SJSA1 (cell line): ENCODE measurements at places on chromosomes 2 and 18. TPM values are rescaled to one million over a fixed set of nuclear protein-coding genes. Genes with fewer than 3 reads are reported as not detected.

Gene MYOM1
- total RNA-seq = not detected in 2 replicates

Gene NAT8
- total RNA-seq = not detected in 2 replicates

Gene CHMP3
- 86.3 and 130 TPM in 2 replicates for total RNA-seq

DNA sequence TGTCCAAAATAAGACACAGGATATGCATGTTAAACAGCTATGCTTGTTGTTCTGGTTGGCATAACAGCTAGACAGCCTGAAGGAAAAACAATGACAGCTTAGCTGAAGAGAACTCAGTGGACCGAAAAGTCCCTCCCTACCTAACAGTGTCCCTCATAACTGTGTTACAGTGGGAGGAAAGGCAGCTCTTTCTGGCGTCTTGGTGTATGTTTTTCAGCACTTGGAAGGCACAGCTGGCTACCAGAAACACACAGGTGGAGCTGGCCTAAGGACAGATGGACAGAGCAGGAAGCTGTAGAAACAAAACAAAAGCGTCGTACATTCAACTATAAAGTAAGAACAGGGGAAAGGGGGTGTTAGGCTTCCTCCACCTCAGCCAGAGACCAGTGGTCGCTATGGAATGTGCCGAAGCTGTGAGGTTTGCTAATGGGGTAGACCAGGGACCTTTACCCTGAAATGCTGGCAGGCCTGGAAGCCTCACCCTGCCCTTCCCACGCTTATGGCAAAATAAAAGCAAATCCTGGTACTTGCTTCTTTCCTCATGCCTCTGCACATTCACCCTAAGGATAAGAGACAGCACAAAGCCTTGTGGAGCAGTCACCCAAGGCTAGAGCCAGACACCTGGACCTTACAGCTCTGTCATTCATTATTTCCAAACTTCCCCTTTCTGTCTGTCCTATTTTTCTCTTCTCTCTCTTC, 103.5 kb upstream of the TRIB2 start:
- DNase-seq = no peak

DNA sequence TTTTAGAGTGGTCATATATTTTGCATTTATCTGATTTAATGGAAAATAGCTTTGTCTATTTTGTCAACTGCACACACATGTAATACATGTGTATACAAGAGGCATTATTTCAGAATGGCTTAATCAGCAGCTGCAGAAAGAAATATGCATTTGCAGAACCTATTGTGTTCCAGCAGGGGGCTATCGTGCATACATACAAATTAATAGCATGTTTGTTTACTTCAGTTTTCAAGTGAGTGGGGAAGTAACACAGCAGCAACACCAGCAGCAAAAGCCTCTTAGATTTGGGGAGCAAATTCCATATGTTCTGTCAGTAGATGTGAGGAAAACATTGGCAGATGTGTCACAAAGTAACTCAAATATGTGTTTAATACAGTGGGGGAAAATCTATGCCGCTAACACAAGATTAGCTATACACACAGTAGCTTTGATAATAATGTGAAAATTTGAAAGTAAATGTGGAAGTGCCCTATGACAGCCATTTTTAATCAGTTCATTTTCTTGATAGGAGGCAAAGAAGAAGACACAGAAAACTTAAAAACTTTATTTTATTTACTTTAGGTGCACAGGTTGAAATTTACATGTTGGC, 218.1 kb downstream of the WDR7 start:
- no peak for DNase-seq

DNA sequence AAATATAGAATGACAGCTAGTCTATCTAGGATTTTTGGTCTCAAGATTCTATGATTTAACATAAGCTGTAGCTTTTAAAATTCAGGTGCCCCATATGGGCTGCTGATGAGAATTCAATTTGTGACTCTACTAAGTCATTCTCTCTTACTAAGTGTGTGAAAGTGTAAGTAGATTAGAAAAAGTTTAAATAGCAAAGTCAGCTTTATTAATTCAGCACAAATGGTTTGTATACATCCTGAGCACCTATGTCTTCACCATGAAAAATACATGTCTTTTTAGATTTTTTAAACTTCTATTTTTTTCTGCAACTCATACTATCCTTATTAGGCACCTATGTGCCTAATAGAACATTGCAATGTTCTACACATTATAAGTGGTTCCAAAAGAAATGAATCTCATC, 157.1 kb downstream of the METTL4 start:
- DNase-seq = no peak

- no peak for DNase-seq
Observed at GRCh38 chr2:29761278-29761677, 160.1 kb downstream of the ALK start.

DNA sequence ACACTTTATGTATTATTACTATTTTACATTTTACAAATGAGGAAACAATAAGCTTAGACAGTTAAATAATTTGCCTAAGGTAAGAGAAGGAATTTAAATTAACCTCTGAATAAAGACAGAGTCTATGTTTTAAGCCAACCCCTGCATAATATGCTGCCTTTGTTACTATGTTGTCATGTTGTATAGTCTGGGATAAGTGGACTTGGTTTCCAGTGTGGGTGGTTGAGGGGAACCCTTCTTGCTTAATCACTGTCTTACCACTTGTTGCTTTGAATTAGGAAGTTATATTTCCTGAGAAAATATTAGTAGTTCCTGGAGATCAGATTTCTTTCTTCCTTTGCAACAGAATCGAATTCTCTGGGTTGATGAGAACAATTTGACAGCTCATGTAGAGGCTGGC, 52.6 kb downstream of the AGPS start:
- no peak for DNase-seq

- DNase-seq = peak; percentile 57
Observed at GRCh38 chr18:60070631-60071030, 170.8 kb downstream of the PMAIP1 start.

GRCh38 chr18:68925268-68925667, 127.4 kb downstream of the CCDC102B start:
- no peak for DNase-seq

- DNase-seq = no peak
Observed at GRCh38 chr2:180240774-180241173, 233.7 kb upstream of the CWC22 start.

GRCh38 chr18:43682196-43682595, 404.9 kb upstream of the SYT4 start:
- DNase-seq = no peak

DNA sequence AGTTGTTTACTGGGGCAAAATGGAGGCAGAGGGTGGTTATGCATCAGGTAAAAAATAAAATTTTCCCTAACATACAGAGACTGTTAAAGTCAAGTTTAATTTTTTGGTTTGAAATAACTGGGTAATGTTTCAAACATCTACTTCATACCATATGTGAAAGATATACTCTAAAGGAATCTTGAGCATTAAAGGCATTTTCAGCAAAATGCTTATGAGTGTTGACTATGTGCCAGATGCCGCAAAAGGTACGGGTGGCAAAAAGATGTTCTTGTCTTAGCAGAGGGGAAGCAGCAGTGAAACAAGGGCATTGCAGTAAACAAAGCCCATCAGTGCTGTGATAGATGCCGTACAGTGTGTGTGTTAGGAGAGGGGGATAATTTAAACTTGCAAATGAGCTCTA, 263.1 kb upstream of the ID2 start:
- DNase-seq = peak; percentile 34

DNA sequence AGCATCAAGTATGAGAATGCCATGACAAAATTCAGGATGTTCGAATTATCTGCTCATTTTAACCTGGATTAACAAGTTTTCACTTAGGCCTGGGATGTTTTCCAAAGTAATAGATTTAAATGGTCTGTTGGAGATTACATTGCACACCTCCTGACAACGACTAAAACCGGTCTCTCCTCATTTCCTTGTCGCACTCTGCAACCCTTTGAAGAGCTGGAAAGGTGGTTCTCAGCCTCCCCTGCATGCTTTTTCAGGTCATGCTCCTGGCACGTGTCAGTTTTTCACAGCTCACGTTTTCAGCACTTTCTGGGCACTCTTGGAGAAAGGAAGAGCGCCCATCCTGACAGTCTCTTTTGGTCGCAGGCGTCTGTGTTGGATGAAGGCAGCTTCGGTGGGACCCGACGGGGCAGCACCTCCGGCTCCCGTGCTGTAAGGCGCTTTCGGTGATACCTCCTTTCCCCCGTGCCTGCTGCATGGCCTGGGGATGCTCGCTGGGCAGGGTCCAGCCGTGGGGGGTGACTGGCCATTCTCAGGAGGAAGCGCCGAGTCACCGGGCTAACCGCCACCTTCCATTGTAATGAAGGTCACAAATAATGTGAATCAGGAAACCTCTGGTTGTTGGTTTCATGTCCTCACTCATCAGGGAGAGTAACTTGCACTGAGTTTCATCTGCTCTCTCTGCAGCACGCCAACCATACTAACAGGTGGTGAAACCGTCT, 63.5 kb upstream of the RBM44 start:
- DNase-seq = no peak
